ENCODE measurements at places on chromosomes 3 and 15.

GRCh38 chr3:191100516-191100915, 98.5 kb upstream of the OSTN start:
- no peak for DNase-seq

GRCh38 chr3:97827741-97828471, 6.1 kb downstream of the CRYBG3 start:
- no peak for DNase-seq

GRCh38 chr3:157103280-157103679, 56.7 kb downstream of the CCNL1 start:
- DNase-seq: peak; percentile 63

GRCh38 chr3:120569222-120570057, 26.7 kb upstream of the NDUFB4 start:
- no peak for DNase-seq

- no peak for DNase-seq
Observed at GRCh38 chr3:189851682-189852081, 220.5 kb downstream of the TP63 start.

GRCh38 chr3:129608087-129608935, 1.8 kb upstream of the PLXND1 start:
- DNase-seq: no peak

DNA sequence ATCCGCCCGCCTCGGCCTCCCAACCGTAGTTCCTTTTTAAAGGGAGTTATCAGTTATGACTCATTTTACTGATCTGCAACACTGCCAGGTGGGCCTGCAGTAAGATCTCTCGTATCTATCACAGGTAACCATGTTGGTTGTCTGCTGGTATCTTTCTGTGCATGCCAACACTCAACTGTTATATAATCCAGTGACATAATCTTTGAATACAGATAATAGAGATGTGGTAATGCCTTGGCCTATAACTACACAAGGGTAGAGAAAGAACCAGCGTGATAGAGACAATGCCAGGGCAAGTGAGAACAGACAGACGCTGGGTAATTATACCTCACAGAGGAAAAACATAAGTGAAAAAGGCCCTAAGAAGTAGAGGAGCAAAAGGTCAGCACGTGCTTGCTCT, 11.0 kb upstream of the ARPP19 start:
- no peak for DNase-seq

DNA sequence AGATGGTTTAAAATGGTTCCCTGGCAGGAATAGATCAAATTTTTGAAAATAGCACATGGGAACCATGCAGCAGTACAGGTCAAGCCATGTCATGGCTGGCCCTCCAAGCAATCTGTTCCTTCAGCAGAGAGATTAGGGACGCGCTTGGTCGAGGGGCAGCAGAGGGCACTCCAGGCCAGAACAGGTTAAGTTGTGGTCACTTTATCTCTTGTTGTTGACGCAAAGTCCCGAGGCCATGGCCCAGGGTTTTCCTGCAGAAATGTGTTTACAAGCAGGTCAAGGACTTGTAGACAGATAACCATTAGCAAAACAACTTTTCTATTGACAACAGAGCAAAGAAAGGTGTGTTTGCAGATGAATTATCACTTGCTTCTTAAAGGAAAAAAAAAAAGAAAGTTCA, 570.0 kb upstream of the NR2F2 start:
- DNase-seq: no peak

DNA sequence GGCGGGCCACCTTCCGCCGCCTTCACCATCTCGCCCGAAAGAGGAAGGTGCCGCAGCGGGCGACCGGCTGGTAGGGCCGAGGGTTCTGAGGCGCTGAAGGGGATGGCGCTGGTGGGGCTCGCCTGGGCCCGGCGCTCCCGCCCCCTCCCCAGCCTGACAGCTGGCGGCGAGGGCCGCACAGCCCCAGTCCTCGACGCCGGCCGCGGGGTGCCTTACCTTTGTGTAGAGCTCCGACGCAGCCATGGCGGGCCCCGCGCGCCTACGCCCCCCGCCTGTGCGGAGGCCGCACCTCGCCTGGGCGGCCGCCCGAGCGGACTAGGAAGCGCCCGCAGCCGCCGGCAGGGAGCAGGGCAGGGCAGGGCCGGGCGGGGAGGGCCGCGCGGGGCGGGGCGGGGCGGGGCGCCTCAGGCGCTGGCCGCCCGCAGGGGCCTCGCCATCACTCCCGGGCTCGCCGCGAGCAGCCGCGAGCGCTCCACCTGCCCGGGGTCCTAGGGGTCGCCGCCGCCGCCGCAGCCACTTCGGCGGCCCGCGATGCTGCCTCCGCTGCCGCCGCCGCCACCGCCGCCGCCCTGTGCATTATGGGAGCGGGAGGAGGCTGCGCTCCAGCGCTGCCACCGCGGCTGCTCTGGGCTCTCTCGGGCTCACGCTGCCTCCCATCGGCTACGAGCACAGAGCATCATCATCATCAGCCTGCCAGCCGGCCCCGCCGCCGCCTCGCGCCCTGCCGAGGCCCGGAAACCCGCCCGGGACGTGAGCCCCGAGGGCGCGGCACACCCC, at the start of gene MYO5A:
Gene MYO5A, minus strand, starts transcription at position 317 of the 777 bp plus-strand sequence. Its CDS starts 74 bp downstream, at position 243.
- DNase-seq: peak; percentile 92
